Hematopoietic multipotent progenitor cell treated with erythropoietin and hydrocortisone succinate and interleukin-3 and kit ligand, for 6 days (in vitro differentiated cells): ENCODE measurements at places on chromosomes 1 and 21.

DNA sequence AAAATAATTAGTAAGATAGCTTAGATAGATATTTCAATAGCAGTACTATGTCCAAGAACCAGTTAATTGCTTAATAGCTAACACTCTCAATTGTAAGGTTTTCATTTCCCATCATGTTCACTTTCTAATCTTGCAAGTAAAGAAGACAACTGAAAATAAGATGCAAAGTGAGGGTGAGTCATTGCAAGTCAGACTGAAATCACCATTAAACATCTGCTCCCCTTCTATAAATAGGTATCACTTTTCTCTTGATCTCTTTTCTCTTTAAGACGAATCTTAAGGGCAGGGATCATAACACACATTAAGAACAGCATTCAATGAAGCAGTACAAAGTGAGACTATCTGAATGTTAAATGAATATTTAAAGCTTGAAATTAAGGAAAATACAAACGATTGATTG, 40.4 kb downstream of the UBR4 start:
- peak; percentile 24 for DNase-seq

DNA sequence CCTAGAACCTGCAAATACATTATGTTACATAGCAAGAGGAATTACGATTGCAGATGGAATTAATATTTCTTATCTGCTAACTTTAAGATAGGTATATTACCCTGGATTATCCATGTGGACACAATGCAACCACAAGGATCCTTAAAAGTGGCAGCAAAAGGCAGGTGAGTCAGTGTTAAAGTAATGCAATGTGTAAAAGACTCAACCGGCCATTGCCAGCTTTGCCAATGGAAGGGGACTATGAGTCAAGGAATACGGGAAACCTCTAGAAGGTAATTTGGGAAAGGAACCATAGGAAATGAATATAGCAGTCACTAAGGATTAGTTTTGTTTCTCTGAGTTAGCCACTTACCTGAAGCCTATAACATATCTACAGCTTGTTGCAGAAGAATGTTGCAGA, 692.1 kb upstream of the ZP4 start:
- DNase-seq, result no peak

- no peak for DNase-seq
Measured at GRCh38 chr1:116568662-116569380, 2.0 kb downstream of the CD58 start.

DNA sequence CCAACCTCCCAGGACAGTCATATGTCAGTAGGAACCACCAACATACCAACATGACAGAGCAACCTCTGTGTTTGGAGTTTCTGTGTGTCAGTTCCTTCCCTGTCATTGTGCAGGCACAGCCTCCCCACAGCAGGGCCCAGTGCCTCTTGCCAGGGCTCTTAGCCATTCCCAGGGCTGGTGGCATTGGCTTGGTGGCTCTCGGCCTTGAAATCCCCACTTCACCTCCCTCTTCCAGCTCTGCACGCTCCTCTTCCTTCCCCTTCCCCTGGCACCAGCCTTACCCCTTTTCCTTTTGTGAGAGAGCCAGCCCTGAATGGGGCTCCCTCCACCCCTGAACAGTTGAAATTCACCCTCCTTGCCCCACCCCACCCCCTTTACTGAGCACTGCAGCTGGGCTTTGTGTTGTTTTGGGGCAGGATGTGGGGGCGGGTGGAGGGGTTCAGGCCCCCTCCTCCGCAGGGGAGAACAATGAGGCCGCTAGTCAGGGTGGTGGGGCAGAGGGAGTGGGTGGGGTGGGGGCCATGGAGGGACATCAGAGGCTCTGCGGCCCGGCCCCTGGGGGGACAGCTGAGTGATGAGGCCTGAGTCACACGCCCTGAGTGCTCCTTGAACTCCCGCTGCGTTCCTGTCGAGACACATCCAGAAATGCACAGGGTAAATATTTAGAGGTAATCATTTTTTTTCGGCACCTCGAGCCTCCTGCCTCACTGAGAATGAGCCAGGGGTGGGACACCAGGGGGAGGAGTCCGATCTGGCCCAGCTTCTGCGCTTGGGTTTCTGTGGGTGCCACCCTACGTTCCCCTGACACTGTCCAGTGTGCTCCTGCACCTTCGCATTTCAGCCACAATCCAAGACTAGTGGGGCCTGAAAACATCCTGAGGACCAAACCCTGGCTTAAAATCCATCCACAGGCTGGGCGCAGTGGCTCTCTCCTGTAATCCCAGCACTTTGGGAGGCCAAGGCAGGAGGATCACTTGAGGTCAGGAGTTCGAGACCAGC, 28.6 kb downstream of the LGR6 start:
- DNase-seq, result no peak

GRCh38 chr1:6771441-6771769, 13.8 kb upstream of the CAMTA1 start:
- DNase-seq, result no peak

GRCh38 chr21:15908187-15908586, 178.4 kb downstream of the USP25 start:
- DNase-seq, result no peak

- no peak for DNase-seq
Measured at GRCh38 chr21:45094412-45094811, 20.0 kb downstream of the ADARB1 start.

DNA sequence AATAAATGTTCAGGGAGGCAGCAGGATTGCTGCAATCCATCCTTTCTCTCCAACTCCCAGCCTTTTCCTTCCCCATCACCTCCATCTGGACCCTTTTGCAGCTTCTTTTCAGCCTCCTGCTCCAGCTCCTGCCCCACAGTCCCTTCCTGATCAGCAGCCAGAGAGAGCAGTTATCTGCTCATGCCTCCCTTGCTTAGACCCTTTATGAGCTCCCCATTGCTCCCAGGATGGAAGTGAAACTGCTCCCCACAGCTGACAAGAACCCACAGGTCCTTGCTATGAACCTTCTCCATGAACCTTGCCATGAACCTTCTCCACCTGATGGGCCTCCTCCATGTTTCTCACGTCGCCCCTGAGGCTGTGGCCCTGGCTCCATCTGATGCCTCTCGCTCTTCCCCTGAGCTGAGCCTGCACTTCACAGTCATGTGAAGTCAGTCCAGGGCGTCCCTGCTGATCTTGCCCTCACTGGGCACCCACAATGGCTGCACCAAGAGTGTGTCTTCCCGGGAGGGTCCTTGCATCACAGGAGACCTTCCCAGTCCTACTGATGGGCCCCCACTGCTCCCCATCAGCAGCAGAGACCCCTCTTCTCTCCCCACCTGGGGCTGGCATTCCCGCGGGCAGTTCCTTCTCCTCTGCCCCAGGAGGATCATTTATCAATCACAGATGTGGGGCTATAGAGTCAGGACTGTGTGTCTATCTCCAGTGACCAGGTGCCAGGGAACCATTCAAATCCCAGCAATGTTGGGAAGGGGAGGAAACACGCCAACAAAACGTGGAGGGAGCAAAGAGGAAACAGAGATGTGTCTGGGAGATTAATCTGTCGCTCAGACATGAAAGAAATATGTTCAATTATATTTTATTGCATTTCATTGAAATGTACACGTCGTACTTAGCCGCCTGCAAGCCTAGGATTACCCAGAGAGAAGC, 73.1 kb downstream of the MATN1 start:
- no peak for DNase-seq

GRCh38 chr1:43507296-43508295, 23.1 kb upstream of the PTPRF start:
- no peak for DNase-seq

GRCh38 chr1:57254022-57254421, 169.8 kb downstream of the DAB1 start:
- DNase-seq, result no peak

DNA sequence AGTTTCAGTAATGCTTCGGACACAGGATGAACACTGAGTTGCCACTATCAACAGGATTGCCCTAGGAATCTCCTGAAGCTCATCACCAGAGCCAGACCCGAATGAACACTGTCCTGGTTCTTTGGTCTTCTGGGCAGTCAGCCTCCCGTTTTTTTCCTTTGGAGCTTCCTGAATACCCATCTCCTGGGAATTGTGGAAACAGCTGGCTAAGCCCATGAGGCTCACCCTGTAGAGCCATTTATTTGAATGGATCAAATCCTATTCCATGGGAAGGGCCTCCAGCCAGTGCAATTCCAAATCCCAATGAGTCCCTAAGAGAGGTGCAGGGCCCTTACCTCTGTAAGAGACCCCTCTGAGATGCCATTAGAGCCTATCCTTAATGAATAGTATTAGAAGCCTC, 5.9 kb downstream of the RCSD1 start:
- no peak for DNase-seq

- no peak for DNase-seq
Measured at GRCh38 chr1:8892026-8892425, 13.5 kb upstream of the ENO1 start.

GRCh38 chr1:234881893-234882771, 246.5 kb downstream of the TOMM20 start:
- DNase-seq, result peak; percentile 18

DNA sequence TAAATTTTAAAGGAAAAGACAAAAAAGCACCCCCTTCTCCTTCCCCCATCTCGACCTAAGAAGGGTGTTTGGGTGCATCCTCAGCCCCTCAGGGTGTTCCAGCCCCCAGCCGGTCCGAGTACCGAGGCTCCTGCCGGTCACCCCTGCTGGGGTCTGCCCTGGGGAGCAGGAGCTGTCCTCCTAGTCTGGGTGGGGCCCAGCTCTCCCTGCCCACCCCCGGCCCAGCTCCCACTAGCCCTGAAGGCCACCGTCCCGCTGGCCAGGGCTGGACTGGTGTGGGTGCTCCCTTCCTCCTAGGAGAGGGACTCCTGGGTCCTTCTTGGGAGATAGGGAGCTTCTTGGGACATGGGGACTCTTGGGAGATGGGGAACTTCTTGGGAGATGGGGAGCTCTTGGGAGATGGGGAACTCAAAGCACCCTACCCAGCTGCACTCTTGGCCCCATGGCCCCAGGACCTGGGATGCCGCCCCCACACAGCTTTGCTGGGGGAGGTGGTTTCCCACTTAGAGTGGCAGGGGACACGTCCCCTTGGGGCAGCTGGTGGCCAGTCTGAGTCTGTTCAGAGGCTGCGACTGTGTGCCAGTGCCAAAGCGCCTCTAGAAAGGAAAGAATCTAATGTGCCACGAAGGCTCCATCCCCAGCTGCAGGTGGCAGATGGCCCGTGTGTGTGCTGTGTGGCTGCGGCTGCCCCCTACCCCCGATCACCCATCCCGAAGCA, 44.5 kb downstream of the MORN1 start:
- DNase-seq, result no peak

GRCh38 chr1:47703156-47703825, 265.4 kb downstream of the FOXD2 start:
- no peak for DNase-seq

DNA sequence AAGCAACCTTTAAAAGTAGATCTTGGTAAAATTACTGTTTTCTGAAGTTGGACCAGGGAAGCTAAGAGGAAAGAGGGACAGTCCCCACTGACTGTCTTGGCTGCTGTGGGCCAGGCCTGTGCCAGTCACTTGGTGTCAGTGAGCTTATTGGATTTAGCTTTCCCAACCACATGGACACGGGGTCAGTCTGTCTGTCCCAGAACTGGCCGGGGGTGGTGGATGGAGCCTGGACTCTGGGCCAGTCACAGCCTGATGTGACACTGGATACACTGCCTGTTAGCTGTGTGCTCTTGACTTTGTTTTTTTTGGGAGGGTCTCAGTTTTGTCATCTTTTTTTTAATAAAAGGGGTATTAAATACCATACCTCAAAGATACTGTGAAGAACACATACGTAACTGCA, 96.7 kb downstream of the GALNT2 start:
- DNase-seq, result no peak

GRCh38 chr1:54121482-54122134, 31.2 kb downstream of the CDCP2 start:
- peak; percentile 88 for DNase-seq

- DNase-seq, result peak; percentile 34
Measured at GRCh38 chr1:213124590-213124989, 73.5 kb downstream of the RPS6KC1 start.

DNA sequence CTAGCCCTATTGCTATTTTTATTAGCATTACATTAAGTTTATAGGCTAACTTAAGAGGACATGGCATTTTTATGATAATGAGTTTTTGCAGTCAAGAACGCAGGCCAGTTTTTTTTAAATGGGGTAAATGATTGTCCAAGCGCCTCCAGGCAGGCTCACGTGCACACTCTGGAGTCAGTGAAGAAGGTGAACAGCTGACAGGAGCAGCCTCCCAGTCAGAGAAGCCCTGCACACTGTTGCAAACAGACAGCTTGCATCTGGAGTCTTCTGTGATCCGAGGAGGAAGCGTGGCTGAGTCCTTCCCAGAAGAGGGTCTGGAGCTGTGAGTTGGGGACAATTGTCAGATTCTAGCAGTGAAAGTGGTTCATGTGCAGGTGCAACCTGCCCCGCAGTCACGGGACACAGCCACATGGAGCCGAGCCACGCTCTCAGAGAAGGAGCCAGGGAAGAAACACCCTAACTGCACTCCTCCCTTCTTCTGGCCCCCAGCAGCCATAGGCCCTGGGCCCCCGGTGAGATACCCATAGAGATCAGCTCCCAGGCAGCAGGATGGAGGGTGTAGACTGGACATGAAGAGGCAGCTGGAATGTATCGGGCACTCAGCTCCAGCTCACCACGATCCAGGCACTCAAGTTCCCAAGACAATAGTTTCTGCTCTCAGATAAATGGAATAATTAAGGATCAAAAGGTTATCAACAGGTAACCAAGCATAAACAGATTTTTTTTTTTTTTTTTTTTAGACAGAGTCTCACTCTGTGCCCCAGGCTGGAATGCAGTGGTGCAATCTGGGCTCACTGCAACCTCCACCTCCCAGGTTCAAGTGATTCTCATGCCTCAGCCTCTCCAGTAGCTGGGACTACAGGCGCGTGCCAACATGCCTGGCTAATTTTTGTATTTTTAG, 26.4 kb downstream of the CAPN2 start:
- DNase-seq, result no peak

- DNase-seq, result peak; percentile 79
Measured at GRCh38 chr1:113777561-113777960, 18.3 kb upstream of the PHTF1 start.

- DNase-seq, result no peak
Measured at GRCh38 chr1:39623053-39623452, 16.4 kb downstream of the HEYL start.

- no peak for DNase-seq
Measured at GRCh38 chr1:239922778-239923522, 168.7 kb upstream of the FMN2 start.

DNA sequence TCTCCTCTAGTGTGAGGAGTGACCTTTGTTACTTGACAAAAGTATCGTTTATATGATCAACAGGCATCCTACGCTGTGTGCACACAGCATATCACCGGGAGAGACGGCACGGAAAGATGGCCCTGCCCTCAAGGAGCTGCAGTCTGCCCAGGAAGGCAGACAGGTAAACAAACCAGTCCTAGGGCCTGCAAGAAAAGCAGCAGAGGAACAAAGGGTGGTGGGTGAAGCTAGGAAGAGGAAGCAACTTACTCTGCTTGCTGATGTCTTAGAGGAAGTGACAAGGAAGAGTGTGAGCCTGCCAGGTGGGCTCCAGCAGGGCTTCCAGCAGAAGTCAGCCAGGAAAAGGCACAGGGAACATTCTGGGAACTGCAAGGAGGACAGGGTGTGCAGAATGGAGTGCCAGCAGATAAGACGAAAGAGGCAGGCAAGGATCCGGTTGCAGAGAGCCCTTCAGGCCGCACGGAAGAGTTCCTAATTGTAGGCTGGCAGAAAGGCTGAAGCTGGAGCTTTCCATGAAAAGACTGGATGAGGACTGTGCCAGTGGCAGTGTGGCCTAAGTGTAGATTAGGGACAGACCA, 106.7 kb downstream of the SLC45A1 start:
- DNase-seq, result peak; percentile 57
